ENCODE measurements at places on chromosomes 6 and 20.
A peak's percentile ranks its signal among the peaks of the same experiment; 100 is the strongest.

GRCh38 chr6:159533016-159533415 lies 160.0 kb downstream of the SOD2 start:
- DNase-seq: no peak

GRCh38 chr6:6612308-6612707 lies 23.8 kb downstream of the LY86 start:
- DNase-seq: no peak

DNA sequence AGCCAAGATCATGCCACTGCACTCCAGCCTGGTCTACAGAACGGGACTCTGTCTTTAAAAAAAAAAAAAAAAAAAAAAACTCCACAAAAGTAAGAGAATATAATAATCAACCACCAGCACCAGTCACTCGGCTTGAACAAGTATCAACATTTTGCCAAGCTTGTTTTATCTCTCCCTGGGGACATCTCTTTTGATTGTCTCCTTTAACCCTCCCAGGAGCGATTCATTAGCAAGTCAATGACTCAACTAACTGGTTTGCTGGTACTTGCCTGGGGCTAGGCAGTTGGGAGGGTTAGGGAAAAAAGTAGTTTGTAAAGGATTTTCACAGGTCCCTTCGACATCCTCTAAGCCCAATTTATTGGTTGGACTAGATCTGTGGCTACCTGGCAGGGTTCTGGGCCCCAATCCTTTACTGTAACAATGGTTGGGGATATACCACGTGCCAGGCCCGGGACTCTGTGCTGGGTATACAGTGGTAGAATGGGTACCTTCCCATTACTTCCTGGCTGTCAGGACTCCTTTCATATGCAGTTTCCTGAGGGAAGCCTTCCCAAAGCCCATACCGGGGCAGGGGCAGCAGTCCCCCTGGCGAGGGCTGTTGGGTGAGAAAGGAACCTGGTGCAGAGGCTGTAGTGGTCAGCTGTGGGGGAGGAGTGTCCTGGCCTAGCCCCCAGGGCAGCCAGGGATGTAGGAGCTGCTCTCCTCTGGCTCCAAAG lies 12.2 kb downstream of the TGIF2 start:
- DNase-seq: peak; percentile 84

DNA sequence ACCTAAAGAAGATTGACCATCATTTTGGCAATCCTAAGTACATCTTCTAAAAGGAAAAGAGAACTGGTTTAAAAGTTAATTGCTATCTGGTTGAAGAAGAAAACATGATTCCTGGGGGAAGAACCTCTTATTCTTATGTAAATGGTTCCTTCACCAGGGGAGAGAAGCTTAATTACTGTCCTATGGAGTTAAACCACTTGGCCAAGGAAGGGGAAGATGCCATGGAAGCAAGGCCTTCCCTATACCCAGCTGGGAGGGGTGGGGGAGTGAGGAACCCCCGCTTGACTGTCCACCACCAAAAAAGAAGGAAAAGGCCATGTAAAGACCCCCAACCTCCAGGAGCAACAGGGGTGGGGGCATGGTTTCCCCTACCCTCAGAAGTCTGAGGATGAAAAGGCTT lies 962.1 kb downstream of the GRIK2 start:
- no peak for DNase-seq

DNA sequence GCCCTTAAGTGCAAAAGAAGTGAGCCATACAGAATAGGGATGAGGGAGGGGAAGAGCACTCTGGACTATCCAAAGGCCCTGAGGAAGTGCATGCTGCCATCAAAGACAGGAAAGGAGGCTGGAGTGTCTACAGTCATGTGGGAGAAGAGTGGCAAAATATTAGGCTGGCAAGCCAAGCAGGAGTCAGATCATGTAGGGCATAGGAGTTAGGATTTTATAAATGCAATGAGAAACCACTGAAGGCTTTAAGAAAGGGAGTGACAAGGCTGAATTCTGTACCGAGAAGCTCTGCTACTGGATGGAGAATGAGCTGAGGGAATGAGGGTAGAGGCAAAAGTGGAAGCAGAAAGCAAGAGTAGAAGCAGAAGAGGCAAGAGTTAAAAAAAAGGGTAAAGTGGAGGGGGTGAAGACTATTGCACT lies 2.3 kb downstream of the ZSCAN31 start:
- DNase-seq: no peak

GRCh38 chr6:145051661-145052060 lies 683.7 kb downstream of the EPM2A start:
- no peak for DNase-seq

DNA sequence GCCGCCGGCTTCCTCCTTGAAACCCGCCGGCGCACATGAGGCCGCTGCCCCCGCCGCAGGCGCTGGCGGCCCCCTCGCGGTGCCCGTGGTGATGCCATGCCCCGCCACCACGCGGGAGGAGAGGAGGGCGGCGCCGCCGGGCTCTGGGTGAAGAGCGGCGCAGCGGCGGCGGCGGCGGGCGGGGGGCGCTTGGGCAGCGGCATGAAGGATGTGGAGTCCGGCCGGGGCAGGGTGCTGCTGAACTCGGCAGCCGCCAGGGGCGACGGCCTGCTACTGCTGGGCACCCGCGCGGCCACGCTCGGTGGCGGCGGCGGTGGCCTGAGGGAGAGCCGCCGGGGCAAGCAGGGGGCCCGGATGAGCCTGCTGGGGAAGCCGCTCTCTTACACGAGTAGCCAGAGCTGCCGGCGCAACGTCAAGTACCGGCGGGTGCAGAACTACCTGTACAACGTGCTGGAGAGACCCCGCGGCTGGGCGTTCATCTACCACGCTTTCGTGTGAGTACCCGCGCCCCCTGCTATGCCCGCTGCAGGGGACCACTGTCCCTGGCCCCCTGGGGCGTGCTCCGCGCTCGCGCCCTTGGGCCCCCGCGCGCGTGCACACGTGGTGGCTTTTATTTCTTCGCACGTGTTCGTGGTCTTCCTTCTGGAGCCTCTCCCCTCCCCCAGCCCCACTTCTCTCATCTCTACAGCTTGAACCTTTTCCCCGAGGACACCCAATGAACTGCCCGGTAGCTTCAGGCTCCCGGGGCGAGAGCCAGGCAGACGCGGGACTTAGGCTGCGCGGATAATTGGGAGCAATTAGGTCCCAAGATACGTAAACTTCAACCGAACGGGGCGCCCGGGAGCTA lies 453 bp downstream of the KCNQ5 start:
- peak; percentile 87 for DNase-seq

- DNase-seq: no peak
Observed at GRCh38 chr20:42646250-42646649, 543.5 kb downstream of the PTPRT start.

GRCh38 chr6:170295510-170296422 lies 4.9 kb upstream of the DLL1 start:
- DNase-seq: peak; percentile 94

DNA sequence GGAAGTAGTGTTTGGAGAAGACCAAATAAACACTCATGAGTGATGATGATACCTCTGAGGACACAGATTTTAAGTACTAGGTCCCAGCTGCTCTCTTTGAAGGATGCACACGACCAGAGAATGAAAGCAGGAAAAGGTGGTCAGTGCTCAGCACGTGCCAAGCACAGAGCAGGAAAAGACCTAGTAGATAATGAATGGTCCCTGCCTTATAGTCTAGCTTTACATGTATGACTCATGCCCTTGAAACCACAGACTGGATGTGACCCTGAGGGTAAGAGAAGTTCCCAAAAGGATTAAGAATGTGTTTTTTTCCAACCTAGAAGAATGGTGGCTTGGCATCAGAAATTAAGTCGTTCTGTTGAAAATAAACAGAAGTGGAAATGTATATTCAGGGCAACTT lies 2.8 kb upstream of the MC3R start:
- no peak for DNase-seq

GRCh38 chr6:6781172-6781872 lies 192.8 kb downstream of the LY86 start:
- DNase-seq: no peak

- no peak for DNase-seq
Observed at GRCh38 chr6:83381949-83382348, 48.9 kb downstream of the ME1 start.

GRCh38 chr6:44268095-44268628 lies 2.1 kb upstream of the TMEM151B start:
- peak; percentile 94 for DNase-seq

GRCh38 chr6:32105433-32105832 lies 3.7 kb downstream of the TNXB start:
- peak; percentile 78 for DNase-seq

DNA sequence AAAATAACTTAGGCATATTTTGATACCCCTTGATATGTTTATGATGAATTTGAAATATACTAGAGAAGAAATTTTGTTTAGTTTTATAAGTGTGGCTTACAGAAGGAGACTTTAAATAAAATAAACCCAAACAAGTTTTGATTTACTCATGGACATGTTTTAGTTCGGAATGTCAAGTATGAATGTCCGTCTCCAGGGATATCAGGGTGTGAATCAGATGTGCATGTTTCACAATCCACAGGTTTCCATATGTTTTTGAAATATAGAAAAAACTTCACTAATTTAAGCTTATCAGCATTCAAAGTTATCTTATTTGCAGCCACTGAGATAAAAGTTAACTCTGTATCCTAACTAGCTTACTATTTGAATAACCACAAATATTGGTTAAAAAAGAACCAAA lies 51.5 kb downstream of the PLCB1 start:
- DNase-seq: no peak

All from endodermal cell (in vitro differentiated cells).